Stimulated activated CD8-positive, alpha-beta memory T cell treated with anti-CD3 and anti-CD28 coated beads, Interleukin-12 subunit alpha, Interleukin-12 subunit beta, amount 100 ng/mL, for 1 hour (primary cell): ENCODE measurements at places on chromosomes 3 and 15.

DNA sequence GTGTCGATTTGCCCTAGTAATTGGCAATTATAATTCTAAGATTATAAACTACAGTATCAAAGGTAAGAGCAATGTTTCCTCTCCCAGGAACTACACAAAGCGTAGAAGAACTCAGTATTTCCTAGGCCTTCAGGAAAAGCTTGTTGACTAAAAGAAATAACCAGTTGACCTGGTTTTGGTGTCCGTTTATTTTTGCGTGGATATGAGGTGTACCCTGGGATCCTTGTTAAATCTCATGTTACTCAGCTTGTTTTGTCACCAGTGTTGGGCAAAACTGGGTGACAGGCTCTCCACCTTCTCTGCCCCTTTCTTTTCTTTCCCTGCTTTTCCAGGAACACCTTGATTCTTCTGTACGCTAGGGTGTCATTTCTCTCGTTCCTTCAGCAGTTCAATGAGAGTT, 97.2 kb downstream of the CACNA1D start:
- DNase-seq: no peak

DNA sequence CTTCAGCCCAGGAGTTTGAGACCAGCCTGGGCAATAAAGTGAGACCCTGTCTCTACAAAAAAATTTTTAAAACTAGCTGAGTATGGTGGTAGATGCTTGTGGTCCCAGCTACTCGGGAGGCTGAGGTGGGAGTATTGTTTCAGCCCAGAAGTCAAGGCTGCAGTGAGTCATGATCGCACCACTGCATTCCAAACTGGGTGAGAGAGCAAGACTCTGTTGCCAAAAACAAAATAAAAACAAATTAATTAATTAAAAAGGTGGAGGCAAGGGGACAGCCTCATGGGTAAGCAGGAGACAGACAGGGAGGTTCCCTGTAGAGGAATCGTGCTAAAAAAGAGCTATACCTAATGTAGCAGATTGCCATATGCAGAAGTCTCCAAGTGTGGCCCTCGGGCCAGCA, 12.6 kb downstream of the HAPLN3 start:
- no peak for DNase-seq

DNA sequence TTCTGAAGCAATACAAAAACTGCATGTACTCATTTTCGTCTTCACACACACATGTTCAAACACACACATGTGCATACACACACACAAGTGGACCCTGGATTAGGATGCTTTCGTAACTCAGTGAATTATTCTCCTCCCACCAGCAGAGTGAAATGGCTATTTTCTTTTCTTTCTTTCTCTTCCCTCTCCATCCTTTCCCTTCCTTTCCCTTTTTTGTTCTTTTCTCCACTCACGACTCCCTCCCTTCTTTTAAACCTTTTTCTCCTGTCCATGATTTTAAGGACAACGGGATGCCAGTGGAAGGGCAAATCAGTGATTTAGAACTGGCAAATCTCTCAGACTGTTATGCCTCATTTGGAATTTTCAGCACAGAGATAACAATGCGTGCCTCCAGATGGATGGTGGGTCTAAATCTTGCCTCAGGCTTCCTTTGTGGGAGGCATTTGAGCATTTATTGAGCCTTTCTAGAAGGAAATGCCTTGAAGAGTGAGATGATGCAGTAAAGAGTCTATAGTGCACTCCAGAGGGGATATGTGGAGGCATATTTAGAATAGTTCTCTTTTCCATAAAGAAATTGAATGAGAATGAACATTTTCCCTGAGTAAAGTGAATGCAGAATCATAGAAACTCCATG, 130.4 kb upstream of the SLC7A14 start:
- DNase-seq: no peak

GRCh38 chr3:41290736-41291135, 91.4 kb downstream of the CTNNB1 start:
- no peak for DNase-seq

GRCh38 chr3:127706312-127706711, 33.6 kb downstream of the ABTB1 start:
- DNase-seq: no peak

DNA sequence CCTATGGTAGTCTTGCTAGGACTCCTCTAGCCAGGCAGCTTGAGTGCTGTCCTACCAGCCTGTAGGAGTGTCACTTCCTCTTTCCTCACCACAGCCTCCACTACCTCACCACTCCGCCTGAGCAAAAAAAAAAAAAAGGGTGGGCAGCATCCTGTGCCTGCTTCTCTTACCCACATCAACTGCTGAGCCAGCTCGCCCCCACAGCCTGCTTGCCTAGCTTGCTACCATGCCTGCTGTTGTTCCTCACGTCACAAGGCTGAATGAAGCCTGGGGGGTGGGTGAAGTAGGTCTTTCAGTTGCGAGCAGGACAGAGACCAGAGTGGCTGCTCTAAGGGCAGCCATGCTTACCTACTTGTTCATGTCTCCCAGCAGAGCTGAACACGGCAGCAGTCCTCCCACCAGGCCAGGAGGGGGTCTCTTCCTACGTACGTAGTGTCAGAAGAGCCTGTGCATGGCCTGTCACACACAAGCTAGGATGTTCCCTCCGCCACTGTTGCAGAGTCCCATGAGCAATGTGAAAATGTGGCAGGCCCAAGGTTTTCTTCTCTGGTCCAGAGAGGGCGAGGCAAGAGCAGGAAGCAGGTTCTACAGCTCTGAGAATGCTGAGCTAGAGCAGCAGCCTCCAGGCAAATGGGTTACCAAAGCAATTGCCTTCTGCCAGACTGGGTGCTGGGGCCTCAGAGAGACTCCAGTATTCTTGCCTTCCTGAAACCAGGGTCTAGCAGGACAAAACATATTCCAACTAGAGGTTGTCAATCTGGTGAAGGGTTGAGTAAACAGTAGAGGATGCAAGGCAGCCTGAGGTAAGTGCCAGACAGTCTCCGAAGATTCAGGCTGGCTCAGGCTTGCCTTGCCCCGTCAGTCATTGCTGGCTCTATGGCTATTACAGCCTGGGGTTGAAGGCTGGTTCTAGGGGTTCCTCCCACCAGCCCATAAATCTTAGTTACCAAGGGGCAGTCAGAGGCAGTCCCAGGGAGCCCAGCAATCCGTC, 8.1 kb downstream of the PPM1M start:
- peak; percentile 64 for DNase-seq

DNA sequence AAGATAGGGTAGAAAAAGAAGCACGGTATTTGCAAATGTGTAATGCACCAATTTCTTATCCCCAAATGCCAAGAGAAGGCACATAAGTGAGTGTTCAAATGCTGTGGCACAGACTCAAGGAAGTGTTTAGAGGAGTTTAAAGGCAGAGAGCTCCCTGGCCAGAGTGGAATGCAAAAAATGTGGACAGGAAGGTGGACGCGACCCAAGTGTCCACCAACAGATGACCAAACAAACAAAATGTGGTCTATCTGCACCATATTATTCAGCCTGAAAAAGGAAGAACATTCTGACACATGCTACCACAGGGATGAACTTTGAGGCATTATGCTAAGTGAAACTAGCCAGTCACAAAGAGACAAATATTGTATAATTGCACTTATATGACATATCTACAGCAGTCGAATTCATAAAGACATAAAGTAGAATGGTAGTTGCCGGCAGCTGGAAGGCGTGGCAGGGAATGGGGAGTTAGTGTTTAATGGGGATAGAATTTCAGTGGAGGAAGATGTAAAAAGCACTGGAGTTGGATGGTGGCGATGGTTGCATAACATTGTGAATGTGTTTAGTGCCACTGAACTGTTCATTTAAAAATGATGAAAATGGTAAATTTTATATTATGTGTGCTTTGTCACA, 126.6 kb downstream of the SRGAP3 start:
- DNase-seq: no peak

- no peak for DNase-seq
Measured at GRCh38 chr15:63083044-63083443, 38.6 kb upstream of the LACTB start.

GRCh38 chr15:48719668-48720067, 74.2 kb upstream of the FBN1 start:
- DNase-seq: no peak

DNA sequence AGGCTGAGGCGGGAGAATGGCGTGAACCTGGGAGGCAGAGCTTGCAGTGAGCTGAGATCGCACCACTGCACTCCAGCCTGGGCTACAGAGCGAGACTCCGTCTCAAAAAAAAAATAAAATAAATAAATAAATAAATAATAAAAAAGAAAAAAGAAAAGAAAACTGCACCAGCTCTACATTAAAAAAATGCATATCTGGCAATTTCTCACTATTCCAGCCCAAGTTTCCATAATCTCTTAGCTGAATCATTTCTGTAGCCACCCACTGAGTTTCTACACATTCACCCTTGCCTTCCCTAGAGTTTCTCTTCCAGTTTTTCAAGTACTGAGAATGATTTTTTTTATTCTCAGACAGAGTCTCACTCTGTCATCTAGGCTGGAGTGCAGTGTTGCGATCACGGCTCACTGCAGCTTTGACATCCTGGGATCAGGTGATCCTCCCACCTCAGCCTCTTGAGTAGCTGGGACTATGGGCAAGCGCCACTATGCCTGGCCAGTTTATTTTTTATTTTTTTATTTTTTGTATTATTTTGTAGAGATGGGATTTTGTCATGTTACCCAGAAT, 24.5 kb upstream of the SLC7A14 start:
- DNase-seq: no peak

DNA sequence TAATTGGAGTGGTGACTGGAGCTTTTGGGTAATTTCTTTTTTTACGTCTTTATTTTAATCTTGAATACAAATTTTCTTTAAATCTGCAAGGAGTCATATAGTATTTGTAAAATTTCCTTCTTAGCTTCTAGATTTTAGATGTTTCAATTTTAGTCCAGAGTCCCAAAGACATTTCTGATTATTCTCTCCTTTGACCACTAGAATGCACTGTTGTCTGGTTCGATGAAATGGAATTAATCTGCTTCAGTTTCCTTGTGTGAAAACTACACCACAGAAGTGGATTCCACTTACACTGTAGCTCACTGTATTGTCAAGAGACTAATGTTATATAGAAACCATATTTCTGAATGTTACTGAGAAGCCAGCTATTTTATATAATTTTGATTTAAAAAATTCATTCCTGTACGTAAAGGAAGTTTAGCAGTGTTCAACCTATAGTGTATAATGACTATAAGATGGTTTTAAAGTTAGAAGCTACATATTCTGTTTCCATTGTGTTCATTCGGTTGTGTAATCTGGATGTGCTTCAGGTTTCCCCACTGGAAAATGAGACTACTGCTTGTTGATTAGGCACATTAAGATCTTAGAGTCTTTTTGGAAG, 6.1 kb downstream of the GRAMD1C start:
- no peak for DNase-seq

DNA sequence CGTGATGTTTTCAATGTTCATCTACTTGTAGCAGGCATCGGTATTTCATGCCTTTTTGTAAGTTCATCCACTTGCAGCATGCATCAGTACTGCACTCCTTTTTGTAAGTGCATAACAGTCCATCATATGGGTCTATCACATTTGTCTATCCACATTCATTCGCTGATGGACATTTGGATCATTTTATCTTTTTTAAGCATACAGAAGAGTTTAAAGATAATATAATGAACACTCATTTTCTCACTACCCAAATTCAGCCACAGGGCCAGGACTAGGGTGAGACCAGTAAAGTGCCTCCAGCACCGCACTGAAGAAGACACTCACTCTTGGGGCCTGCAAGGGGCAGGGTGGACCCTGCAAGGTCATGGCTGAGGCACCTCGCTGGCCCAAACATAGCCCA, 309.6 kb downstream of the UACA start:
- DNase-seq: no peak

DNA sequence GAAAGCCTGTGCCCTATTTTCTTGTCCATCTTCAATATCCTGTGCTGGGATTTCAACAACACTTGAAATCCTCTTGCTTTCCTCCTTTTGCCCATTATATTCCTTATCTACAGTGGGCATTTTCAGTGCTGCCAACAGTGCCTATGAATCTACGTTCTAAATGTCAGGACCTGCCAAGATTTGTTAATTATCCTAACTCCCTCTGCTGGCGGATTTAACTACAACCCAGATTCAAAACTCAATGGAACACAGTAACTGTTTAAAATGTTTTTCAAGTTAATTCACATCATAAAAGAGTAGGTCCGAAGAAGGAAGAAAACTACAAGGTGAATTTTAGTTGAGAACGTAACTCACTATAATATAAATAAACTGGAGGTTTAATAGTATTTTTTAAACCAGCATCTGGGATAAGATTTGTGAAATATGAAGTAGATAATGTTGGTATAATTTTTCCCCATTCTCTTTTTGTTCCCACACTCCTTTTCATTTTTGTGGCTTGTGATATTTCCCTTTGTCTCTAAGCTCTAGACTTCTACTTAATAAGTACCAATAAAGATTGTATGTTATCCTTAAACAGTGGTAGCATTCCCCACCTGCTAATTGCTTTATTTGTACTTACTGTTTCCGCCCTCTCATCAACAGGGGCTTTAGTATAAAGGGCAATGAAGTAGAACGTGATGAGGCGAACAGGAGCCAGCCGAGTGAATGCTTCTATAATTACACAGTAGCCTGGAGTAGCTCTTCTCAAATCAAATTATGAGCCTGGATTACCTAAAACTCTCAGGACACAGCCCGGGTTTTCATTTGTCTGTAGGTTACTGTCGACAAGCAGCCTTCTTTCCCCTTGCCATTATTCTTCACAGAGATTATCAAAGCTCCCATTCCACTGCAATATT, 302.5 kb upstream of the ATP11B start:
- DNase-seq: no peak

- DNase-seq: no peak
Measured at GRCh38 chr3:23387286-23387918, 184.3 kb downstream of the UBE2E2 start.

GRCh38 chr3:15325228-15325627, 7.2 kb downstream of the SH3BP5 start:
- no peak for DNase-seq

GRCh38 chr3:38541806-38542205, 45.7 kb downstream of the EXOG start:
- DNase-seq: no peak

DNA sequence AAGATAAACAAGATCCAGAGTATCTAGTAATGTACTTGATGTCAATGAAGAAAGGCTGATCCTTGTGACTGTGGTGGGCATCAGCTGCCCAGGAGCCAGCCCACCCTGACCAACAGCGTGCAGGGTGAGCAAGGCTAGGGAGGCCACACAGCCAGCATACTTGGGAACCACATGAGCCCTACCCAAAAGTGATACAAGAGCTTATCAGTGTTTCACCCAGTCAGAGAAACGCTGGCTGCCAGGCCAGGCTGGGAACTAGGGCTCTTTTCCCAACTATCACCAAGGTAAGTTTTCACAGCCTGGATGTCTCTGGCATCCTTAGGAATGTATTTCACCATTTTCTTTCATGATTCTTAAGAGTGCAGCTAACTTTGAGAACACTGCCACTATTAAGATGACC, 24.9 kb downstream of the CHAC1 start:
- DNase-seq: no peak

DNA sequence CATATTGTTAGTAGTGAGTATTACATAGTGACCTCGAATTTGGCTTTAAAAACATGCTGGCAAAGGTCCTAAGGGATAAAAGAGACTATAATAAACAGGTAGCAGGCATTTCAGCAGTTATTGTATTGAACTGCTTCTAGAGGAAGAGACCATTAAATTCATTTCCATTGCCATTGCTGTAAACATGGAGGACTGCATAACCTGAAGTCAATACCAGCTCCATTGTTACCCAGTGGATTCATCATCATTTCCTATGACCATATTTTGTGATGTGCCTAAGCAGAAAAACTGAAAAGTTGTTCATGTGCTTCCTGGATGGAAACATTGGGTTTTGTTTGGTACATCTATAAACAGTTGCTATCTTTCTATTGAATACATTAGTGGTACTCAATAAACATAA, 482.5 kb upstream of the UBE2E2 start:
- no peak for DNase-seq
